Ovary (tissue), 10 donors: ENCODE measurements at places on chromosomes 3 and 15. TPM values are rescaled to one million over a fixed set of nuclear protein-coding genes. Genes with fewer than 3 reads are reported as not detected.

DNA sequence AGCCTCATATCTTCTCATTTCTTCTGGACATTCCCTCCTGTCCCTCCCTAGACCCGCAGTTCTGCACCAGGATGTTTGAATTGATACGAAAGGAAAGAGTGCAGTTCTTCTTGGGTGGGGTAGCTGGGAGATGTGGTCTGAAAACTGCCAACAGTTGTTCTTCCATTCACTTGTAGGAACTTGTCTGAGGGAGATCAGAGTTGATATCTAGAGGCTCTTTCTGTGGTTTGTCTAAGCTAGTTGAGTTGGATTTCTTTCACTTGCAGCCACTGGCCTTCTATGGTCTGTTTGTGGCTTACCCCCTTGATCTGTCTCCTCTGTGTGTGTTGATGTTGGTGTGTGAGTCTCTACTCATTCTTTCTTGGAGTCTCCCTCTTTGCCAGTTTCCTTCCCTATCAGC lies 42.5 kb upstream of the PIK3CB start:
- no peak for DNase-seq
- no peaks in the 10 kb centered on the region for H3K36me3 ChIP-seq
- no peaks in the 10 kb centered on the region for H3K4me1 ChIP-seq
- no peaks in the 10 kb centered on the region for H3K27me3 ChIP-seq
- H3K27ac ChIP-seq = no peak overlapping the region

DNA sequence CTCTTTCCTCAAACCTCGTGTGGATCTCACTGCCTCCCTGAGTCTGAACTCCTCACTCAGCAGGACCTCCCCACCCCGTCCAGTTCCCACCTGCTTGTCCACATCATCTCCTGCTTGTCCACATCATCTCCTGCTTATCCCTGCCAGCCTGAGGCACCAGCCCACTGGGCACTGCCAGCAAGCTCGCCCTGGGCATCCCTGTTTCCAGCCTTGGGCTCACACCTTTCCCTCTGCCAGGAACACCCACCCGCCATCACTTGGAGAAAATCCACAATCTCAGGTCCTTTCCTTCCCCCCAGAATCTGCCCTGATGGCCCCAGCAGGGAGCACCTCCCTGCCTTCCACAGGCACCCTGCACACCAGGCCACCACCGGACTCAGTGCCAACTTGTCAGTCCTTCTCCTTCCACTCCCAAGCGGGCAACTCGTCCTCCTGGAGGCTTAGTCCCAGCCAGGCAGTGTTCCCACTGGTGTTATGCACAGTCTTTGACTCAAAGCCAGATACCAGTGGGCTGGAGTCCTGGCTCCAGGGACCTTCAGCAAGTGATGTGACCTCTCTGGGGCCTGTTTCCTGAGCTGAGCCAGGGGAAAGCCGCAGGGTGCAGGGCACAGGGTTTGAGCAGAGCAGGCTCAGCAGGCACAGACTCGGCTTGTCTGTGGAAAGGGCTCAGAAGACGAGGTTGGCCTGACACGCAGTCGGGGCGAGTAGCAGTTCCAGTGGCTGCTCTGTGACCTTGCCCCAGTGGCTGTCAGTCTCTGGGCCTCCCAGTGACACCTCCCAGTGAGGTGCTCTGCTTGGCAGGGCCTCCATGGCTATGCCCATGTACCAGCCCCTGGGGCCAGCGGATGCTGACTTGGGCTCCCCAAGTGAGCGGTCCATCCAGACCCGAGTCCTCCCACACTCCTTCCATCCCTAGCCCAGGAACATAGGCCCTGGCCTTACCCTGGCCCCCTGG lies 9.5 kb upstream of the MESP2 start:
- no peak overlapping the region for H3K4me3 ChIP-seq
- H3K27me3 ChIP-seq = no peaks in the 10 kb centered on the region
- no peak overlapping the region for H3K27ac ChIP-seq

GRCh38 chr15:64903326-64903950 lies 8.3 kb upstream of the ANKDD1A start:
- H3K27ac ChIP-seq = no peak overlapping the region
- no peaks in the 10 kb centered on the region for H3K4me1 ChIP-seq
- DNase-seq = no peak
- H3K4me3 ChIP-seq = no peak overlapping the region

GRCh38 chr3:24582431-24583403 lies 88.1 kb upstream of the THRB start:
- no peaks in the 10 kb centered on the region for H3K4me1 ChIP-seq
- no peaks in the 10 kb centered on the region for H3K27me3 ChIP-seq
- H3K27ac ChIP-seq = no peak overlapping the region
- no peak for DNase-seq
- no peak overlapping the region for H3K4me3 ChIP-seq

- no peak for DNase-seq
- H3K4me3 ChIP-seq = no peak overlapping the region
- H3K36me3 ChIP-seq = no peaks in the 10 kb centered on the region
- H3K4me1 ChIP-seq = no peaks in the 10 kb centered on the region
Measured at GRCh38 chr3:60855250-60855649, 396.0 kb downstream of the FHIT start.

DNA sequence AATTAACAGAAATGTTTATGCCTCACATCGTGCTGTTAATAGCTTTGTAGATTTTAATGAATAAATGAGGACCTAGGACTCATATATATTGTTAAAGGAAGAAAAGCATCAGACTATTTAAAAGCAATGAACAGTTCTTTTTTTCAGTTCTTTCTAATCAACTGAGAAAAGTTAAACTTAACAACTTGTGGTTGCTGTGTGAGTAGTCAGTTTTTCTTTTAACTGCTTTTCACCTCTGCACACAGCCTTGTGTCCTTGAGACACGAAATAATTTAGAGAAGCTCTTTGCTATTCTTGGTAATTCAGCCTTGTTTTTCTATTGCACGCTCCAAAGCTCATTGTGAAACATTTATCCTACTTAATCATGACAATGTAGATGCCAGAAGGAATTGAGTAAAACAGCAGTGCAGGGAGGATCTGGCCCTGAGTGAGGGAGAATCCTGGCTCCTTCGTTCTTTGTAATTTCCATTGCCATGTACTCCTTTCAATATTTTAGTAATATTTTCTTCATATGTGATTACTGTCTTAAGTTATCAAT lies 499.0 kb downstream of the PYDC2 start:
- no peak overlapping the region for H3K27ac ChIP-seq
- no peaks in the 10 kb centered on the region for H3K27me3 ChIP-seq
- peaks cover 5% of the 10 kb centered on the region for H3K4me1 ChIP-seq
- H3K36me3 ChIP-seq = no peaks in the 10 kb centered on the region
- no peak overlapping the region for H3K4me3 ChIP-seq
- no peak for DNase-seq

DNA sequence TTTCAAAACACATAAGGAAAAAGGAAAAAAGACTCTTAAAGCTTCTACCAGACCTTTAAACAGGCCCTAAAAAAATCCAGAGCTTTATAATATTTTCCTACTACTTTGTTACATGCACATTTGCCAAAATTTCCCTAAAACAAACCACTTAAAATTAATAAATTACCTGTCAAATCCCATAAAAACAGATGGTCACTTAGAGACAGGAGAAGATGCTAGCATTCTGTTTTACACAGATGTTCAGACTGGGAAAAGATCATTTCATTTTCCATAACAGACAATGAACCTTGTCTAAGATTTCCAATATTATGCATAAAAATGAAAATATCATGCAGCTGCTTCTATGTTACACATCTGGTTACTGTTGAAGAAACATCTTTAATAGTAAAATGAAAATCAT lies 66.6 kb downstream of the SUCLG2 start:
- no peaks in the 10 kb centered on the region for H3K36me3 ChIP-seq
- DNase-seq = no peak
- no peaks in the 10 kb centered on the region for H3K27me3 ChIP-seq
- no peak overlapping the region for H3K27ac ChIP-seq

GRCh38 chr15:20659265-20659664 lies 117.7 kb upstream of the GOLGA6L6 start:
- H3K36me3 ChIP-seq = no peaks in the 10 kb centered on the region
- H3K27me3 ChIP-seq = peaks cover 2% of the 10 kb centered on the region
- no peak overlapping the region for H3K27ac ChIP-seq
- H3K4me1 ChIP-seq = no peaks in the 10 kb centered on the region
- no peak for DNase-seq

The IL17RD gene
- total RNA-seq = 27.0 TPM

The CHST13 gene
- not detected for total RNA-seq

The COL6A5 gene
- total RNA-seq = not detected

The SLC35G2 gene
- 3.3 TPM for total RNA-seq

The CA12 gene
- total RNA-seq = 0.61 TPM

The ZIC4 gene
- not detected for total RNA-seq

The PLA2G4F gene
- total RNA-seq = 0.12 TPM
